Tibial nerve (tissue), 4 donors: ENCODE measurements at places on chromosomes 12 and 14.

DNA sequence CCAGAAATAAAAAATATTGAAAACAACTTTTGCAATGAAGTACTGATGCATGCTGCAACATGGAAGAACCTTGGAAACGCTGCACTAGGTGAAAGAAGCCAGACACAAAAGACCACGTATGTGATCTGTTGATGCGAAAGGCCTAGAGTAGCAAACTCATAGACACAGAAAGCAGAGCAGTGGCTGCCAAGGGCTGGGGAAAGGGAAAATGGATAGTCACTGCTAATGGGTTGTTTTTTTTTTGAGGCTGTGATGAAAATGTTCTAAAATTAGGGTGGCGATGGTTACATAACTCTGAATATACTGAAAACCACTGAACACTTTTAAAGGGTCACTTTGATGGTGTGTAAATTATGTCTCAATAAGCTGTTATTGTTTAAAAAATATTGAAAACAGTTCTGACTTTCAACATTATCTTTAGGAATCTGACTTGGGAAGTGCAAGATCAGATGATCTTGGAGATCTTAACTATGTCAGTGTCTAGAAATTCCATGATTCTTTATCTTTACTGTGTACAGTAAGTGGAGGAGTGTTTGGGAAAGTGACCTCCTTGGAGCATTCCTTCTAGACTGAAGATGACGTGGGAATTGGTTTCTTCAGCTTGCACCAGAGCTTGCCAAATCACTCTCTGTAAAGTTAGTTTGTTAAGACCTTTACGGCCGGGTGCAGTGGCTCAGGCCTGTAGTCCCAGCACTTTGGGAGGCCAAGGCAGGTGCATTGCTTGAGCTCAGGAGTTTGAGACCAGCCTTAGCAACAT is 12.4 kb downstream of the MLXIP start:
- no peak for DNase-seq

GRCh38 chr12:76595056-76595455 is 35.5 kb upstream of the OSBPL8 start:
- DNase-seq, result no peak

DNA sequence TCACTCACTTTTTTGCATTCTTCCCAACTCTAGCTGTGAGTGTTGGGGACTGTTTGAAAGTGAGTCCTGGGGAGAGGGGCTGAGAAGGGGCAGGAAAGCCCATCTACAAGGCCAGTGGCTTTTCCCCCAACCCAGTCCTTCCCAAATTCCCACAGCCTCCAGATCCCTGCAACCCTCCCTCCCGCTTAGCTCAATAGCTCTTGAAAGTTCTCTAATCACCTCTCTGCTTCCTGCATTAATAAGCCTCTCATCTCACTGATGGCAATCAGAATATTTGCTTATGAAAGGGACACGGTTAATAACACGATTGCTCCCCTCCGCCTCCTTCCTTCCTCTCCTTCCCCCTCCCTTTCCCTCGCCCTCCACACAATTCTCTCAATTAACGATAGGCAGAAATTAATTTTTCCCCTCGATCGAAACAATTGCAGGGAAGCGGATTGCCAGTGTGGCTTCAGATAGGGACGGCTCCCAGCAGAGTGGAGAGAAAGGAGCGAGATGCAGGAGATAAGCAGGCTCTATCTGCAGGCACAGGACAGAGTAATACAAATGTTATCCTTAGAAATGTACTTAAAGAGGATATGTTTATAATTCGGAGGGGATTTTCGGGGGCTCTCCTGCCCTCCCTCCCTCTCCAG is 15.1 kb upstream of the GPATCH2L start:
- no peak for DNase-seq

GRCh38 chr12:2669560-2669959 is 125.2 kb upstream of the FKBP4 start:
- no peak for DNase-seq

- DNase-seq, result no peak
These were observed 49.5 kb downstream of the RBMS2 start for GRCh38 chr12:56571121-56571520.

- DNase-seq, result no peak
These were observed 93.7 kb upstream of the EEA1 start for GRCh38 chr12:93022603-93023340.

- DNase-seq, result no peak
These were observed 233.5 kb upstream of the TMEM132C start for GRCh38 chr12:128033473-128033872.

DNA sequence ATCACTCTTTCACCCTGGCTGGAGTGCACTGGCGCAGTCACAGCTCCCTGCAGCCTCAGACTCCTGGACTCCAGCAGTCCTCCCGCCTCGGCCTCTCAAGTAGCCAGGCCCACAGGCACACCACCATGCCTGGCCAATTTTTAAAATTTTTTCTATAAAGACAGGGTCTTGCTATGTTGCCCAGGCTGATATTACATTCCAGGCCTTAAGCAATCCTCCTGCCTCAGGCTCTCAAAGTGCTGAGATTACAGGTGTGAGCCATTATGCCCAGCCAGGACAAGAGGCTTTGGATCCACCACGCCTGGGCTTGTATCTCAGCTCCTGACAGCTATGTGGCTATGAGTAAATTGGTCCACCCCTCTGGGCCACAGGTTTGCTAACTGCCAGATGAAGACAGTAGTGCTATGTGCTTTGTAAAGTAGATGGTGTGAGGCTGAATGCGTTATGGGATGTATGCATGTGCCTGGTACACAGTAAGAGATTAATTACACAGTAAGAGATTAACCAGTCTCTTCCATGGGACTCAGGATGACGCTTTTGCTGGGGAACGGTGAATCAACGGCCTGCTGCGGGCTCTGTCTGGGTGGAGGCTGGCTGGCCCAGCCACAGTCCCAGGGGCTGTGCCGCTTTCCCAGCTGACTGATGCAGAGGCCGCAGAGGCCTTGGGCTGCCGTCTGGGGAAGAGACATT is 53.3 kb upstream of the NCOR2 start:
- no peak for DNase-seq

DNA sequence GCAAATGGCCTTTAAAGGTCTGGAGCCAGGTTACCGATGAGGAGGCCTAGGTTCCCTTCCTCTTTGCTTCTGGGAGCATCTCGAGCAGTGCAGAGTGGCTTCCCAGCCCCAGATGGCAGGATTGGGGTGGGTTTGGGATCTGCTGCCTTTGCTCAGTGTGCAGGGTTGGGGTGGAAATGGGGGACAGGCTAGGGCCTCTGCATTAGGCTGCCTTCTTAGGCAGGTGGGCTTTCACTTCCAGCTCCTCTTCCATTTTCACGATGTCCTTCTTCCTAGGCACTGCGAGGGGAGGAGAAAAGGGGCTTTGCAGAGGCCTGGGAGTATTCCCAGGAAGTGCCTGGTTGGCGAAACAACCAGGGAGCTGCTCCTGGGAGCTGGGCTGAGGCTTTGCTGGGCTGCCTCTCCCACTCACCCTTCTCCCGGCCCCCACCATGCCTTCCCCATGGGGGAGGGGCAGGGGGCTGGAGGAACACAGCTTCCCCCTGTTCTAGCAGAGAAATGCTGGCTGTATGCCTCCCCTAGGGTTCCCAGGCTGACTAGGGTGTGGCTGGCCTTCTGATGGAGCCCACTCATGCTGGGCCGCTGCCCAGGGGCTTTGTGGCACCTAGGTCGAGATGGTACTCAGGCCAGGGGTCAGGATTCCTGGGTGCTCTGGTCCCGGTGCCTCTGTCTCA is 2.4 kb downstream of the NR4A1 start:
- DNase-seq, result peak; percentile 33

- no peak for DNase-seq
These were observed 8.1 kb upstream of the CYP46A1 start for GRCh38 chr14:99675951-99676350.

DNA sequence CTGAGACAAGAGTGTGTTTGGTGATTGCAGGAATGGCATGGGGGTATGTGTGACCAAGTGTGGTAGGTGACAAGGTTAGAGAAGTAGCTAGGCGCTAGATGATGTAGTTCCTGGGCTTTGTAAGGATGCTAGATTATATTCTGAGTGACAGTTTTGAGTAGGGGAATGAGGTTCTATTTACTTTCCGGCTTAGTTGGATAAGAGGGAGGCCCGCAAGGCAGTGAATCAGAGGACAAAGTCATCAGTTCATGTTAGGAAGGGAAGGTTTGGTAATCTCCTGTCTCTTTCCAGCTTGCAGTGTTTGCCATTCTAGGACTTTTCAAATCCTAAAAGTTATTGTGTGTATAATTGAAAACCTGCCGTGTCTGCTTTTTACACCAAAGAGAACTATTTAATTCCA is 45.0 kb downstream of the CFAP54 start:
- no peak for DNase-seq

DNA sequence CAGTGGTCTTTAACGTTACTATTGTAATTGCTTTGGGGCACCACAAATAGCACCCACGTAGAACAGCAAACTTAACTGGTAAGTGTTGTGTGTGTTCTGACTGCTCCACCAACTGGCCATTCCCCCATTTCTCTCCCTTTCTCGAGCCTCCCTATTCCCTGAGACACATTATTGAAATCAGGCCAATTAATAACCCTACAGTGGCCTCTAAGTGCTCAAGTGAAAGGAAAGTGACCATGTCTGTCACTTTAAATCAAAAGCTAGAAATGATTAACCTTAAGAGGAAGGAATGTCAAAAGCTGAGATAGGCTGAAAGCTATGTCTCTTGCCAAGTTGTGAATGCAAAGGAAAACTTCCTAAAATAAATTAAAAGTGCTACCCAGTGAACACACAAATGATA is 22.3 kb downstream of the PPP1R13B start:
- DNase-seq, result no peak

DNA sequence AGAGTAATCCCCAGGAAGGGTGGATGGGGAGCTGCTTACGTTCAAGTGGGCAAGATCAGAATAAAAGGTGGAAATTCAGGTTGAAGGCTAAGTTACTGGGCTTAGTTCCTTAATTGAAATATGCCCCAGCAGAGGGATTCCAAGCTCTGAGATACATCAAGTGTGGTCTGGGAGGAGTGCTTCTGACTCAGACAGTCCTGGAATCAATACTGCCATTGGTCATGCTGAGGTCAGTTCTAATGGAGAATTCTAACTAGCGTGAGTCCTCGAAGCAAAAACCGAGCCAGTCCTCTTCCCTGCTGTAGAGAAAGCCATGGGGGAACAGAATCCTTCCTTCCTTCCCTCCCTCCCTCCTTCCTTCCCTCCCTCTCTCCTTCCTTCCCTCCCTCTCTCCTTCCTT is 39.9 kb downstream of the NOS1 start:
- no peak for DNase-seq

DNA sequence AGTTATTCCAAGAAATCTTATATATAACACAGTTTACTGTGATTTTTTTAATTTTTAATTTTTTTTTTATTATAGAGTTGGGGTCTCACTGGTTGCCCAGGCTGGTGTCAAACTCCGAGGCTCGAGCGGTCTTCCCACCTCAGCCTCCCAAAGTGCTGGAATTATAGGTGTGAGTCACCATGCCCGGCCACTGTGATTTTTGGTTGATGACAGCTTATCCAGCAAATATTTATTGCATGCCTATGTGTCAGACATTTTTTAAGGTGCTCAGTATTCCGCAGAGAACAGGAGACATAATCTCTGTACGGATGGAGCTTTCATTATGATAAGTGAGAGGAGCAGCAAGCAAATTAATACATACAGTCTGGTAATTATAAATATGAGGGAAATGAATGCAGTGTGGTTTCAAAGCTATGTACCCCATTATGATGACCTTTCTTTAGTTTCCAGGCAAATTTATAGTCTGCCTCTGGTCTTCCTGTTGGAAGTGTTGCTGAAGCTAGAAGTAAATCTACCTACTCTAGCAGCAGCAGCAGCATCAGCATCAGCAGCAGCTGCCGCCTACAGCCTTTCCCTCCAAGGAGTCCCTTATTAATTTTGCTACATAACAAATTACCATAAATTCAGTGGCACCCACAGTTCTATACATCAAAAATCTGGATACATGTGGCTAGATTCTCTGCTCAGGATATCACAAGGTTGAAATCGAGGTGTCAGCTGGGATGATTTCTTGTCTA is 32.3 kb downstream of the FRS2 start:
- no peak for DNase-seq

DNA sequence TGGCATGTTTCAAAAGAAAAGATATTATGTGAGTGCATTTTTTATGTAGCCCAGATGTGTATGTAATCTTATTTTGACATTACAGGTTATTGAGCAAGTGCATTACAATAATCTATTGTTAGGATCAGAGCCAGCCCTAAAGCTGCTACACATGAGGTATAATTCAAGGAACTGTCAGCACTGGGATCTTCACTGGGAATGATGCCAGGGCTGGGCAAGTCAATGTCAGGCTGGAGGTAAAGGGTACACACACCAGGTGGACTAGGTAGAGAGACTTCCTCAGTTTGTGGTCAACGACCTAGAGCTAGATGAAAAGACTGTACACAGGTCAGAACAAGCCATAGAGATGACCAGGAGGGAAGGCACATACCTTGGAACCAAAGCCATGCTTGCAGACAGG is 15.4 kb downstream of the TRIM9 start:
- no peak for DNase-seq

GRCh38 chr12:24728366-24728765 is 220.5 kb downstream of the BCAT1 start:
- DNase-seq, result no peak

DNA sequence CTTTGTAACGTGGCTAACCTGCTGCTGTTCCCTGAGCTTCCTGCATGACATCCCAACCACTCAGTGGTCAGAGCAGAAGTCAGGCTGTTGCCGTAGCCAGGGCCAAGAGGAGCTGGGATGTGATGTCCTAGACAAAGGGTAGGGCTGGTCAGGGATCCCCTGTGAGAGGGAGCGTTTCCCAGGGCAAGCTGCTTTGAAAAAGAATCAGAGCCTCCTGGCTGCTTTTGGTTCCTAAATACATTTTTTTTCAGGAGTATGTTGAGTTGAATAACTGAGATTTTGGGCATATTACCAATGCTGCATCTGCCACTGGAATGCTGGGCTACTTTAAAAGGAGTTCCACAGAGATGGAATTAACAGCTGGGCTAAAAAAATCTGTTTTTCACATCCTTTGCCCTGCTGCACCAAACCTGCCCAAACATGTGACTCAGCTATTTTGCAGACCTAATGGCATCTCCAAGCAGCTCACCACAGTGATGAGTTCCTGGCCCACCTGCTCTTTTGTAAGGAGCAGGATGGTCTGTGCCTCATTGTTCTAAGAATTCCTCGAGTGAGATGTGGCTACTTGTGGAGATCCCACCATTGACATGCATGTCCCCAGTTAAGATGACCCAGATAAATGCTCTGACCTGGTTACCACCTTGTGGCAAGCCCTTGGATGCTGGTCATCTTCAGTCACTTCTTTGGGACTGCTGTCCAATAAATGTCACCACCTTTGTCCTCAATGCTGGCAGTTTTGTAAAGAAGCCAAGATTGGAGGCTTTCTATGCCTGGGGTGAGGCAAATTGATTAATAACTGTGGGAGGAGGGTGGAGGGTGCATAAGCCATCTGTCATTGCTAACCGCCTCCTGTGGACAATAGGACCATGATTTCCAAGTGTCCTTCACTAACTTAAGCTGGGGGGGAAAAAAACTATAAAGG is 24.1 kb downstream of the ANKRD13A start:
- DNase-seq, result no peak

- DNase-seq, result no peak
These were observed 365 bp downstream of the CCDC59 start for GRCh38 chr12:82357845-82358199.

GRCh38 chr12:114841557-114842251 is 157.7 kb upstream of the TBX3 start:
- no peak for DNase-seq
